ENCODE measurements at places on chromosomes 1 and 21. TPM values are rescaled to one million over a fixed set of nuclear protein-coding genes. Genes with fewer than 3 reads are reported as not detected.

The FAM163A gene
- 0.22 TPM for polyA plus RNA-seq

The SPRR5 gene
- not detected for polyA plus RNA-seq

The SELL gene
- polyA plus RNA-seq = 5.2 TPM

The S100B gene
- 3.8 TPM for polyA plus RNA-seq

The ELAVL4 gene
- polyA plus RNA-seq = 0.42 TPM

The TNNT2 gene
- polyA plus RNA-seq = 3.0 TPM

The NID1 gene
- 249 TPM for polyA plus RNA-seq

The SPRR1A gene
- polyA plus RNA-seq = not detected

The HSF2BP gene
- 1.1 TPM for polyA plus RNA-seq

The CCDC17 gene
- polyA plus RNA-seq = 2.7 TPM

The NGF gene
- 0.99 TPM for polyA plus RNA-seq

The SH2D2A gene
- 0.60 TPM for polyA plus RNA-seq

The YY1AP1 gene
- 75.9 TPM for polyA plus RNA-seq

The CYP4Z1 gene
- 0.35 TPM for polyA plus RNA-seq

The PAPPA2 gene
- 0.61 TPM for polyA plus RNA-seq

The TMEM81 gene
- 5.1 TPM for polyA plus RNA-seq

The DEDD gene
- 50.3 TPM for polyA plus RNA-seq

The DNASE2B gene
- not detected for polyA plus RNA-seq

The CIART gene
- polyA plus RNA-seq = 8.7 TPM

The PRR9 gene
- not detected for polyA plus RNA-seq

The ICOSLG gene
- polyA plus RNA-seq = 3.4 TPM

The PHACTR4 gene
- 50.5 TPM for polyA plus RNA-seq

The MCOLN2 gene
- 2.4 TPM for polyA plus RNA-seq

The OPTC gene
- not detected for polyA plus RNA-seq

The UBE2U gene
- polyA plus RNA-seq = 0.68 TPM

The TRABD2B gene
- polyA plus RNA-seq = 4.0 TPM

The STK40 gene
- polyA plus RNA-seq = 29.1 TPM

The RWDD3 gene
- polyA plus RNA-seq = 58.6 TPM

The MX2 gene
- polyA plus RNA-seq = 2.6 TPM

The OR2L2 gene
- 0.06 TPM for polyA plus RNA-seq

The BRDT gene
- 0.31 TPM for polyA plus RNA-seq

The LRRC39 gene
- polyA plus RNA-seq = 3.7 TPM

The C1orf56 gene
- polyA plus RNA-seq = 9.4 TPM

The IGSF8 gene
- 30.5 TPM for polyA plus RNA-seq

The PLA2G2F gene
- not detected for polyA plus RNA-seq
